ENCODE measurements at places on chromosomes 6 and 20.

- no peak for DNase-seq
Observed at GRCh38 chr20:4866429-4866828, 134.9 kb downstream of the SLC23A2 start.

GRCh38 chr20:8602389-8603116 is 466.3 kb upstream of the PLCB4 start:
- no peak for DNase-seq

DNA sequence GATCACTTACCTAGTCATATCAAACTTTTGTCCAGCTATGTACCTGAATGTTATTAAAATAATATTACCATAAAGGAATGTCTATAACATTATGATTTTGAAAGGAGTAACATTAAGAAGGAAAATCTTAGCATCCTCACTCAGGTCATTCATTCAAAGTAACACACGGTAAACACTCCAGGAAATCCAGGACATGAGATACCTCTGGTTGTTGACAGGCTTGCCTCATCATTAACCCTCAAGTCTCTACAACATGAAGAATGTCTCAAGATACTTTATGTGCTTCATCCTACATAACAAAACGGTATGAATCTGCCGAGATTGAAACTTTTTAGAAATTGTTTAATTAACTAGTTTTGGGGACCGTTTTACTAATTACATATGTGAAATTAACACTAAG is 690 bp upstream of the FILIP1 start:
- no peak for DNase-seq

DNA sequence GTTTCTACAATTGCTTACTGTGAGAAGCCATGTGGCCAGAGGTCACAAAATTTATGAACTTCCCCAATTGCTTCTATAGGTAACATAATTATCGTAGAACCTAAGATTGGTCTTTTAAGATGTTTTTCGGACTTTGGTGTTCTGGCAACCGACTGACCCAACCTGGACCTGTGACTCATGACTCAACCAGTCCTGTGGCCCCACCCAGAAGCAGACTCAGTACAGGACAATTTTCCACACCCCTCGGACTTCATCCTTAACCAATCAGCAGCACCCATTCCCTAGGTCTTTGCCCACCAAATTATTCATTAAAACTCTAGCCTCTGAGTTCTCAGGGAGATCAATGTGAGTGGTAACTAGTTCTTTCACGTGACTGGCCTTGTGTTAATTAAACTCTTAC is 26.4 kb upstream of the AKAP12 start:
- DNase-seq, result no peak

- no peak for DNase-seq
Observed at GRCh38 chr20:17562804-17563305, 7.0 kb upstream of the DSTN start.

DNA sequence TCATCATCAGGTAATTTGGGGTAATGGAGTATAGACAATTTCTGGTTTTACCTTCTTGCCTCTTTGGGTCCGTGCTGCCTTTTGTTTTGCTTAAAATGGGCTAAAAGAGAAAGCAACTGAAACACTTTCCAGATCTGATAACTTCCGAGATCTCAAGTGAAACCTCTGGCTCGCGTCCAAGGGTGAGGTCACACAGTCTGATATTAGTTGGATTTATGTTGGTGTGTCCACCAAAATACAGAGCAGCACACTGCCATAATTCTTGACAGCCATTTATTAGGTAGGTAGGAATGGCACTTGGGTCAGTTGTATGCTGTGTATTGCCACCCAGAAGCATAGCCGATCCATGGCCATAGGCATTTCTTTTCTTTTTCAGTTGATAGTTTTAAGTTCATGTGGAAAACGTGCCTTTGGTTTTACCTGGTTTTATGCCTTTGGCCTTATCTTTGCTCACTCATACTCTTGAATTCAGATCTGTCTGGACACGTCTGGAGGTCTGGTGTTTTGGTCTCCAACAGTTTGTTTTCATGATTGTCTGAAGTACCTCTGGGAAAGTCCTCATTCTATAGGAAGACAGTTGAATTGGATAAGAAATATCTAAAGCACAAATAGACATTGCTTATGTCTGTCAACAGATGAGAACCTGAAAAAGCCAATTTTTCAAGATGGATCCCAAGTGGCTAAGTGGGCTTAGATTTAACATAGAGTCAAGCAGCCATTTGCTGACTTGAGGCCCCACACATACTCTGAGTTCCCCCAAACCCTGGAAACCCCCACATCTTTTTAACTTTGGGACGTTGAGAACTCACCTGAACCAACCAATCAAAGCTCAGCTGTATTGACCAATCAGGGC is 320.8 kb downstream of the SOX4 start:
- DNase-seq, result peak; percentile 8

- DNase-seq, result no peak
Observed at GRCh38 chr6:18536591-18537055, 149.5 kb downstream of the RNF144B start.

GRCh38 chr6:137571854-137572253 is 77.7 kb upstream of the OLIG3 start:
- peak; percentile 22 for DNase-seq

- DNase-seq, result no peak
Observed at GRCh38 chr6:93040375-93040774, 379.0 kb downstream of the EPHA7 start.

DNA sequence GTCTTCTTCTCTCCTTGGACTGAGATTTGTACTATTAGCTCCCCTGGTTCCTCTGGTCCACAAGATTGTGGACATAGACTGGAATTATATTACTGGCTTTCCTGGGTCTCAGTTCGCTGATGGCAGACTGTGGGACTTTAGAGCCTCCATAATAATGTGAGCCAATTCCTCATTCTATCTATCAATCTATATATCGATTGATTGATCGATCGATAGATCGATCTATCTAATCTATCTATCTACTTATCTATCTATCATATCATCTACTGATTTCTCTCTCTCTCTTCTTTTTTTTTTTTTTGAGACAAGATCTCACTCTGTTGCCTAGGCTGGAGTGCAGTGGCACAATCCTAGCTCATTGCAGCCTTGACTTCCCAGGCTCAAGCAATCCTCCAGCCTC is 51.5 kb upstream of the DDR1 start:
- no peak for DNase-seq

DNA sequence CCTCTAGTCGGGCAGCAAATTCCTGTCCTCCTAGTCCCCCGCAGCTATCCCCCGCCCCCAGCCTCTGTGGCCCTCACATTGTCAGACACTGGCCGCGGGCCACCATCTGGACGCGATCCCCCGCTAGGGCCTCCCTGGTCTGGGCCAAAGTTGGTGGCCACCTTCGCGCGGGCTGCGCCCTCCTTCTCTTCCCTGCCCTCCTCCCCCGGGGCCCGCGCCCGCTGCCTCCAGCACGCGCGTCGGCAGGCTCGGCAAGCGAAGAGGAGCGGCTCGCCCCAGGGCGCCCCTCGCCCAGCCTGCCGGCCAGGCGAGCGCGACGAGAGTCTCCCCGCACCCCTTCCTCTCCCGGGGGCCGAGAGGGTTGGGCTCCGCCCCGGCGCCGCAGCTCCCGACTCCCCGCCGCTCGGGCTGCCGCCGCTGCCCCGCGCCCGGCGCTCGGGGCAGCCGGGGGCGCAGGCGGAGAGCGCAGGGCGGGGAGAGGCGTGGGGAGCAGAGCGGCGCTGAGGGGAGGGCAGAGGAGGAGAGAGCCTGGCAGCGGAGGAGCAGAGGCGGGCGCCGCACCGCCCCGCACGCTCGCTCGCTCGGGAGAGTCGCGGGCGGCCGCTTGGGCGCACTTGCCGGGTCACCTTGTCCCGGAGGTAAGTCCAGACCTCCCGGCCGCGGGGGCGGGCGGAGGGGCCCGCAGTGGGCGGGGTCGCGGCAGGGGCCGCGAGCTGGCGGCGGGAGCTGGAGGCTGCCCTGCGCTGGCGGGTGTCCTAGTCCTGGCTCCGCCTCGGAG is at the start of gene SYNDIG1:
Gene SYNDIG1, plus strand, starts transcription at position 514 of the 778 bp plus-strand sequence. CDS start 73,469 bp downstream, outside the sequence.
- DNase-seq, result no peak

- DNase-seq, result no peak
Observed at GRCh38 chr6:142384519-142385254, 82.9 kb downstream of the ADGRG6 start.

- no peak for DNase-seq
Observed at GRCh38 chr20:24950128-24950835, 1.2 kb downstream of the CST7 start.

GRCh38 chr6:150745896-150746295 is 119.6 kb upstream of the MTHFD1L start:
- no peak for DNase-seq

DNA sequence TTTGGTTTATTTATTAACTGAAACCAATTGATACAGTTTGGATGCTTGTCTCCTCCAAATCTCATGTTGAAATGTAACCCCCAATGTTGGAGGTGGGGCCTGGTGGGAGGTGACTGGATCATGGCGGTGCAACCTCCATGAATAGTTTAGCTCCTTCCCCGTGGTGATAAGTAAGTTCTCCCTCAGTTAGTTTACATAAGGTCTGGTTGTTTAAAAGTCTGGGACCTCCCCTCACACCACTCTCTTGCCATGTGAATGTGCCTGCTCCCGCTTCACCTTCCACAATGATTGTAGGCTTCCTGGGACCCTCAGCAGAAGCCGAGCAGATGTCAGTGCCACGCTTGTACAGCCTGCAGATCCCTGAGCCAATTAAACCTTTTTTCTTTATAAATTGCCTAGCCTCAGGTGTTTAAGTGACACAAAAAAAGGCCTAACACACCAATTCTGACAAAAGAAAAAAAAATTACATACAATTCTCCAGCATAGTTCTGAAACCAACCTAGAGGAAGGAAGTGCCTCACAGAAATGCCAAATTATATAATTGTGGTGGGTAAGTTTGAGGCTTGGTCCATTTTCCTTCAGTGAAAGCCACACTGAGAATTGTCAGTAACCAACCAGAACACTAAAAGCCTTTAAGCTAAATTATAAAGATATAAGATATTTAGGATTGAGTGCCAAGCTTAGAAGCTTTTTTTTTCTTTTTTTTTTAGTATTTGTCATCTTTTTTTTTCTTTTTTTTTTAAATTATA is 15.0 kb downstream of the MAP7 start:
- DNase-seq, result no peak

GRCh38 chr6:36360241-36361054 is 23.8 kb upstream of the BNIP5 start:
- peak; percentile 56 for DNase-seq

- DNase-seq, result no peak
Observed at GRCh38 chr6:166803471-166803870, 152.9 kb downstream of the RNASET2 start.

DNA sequence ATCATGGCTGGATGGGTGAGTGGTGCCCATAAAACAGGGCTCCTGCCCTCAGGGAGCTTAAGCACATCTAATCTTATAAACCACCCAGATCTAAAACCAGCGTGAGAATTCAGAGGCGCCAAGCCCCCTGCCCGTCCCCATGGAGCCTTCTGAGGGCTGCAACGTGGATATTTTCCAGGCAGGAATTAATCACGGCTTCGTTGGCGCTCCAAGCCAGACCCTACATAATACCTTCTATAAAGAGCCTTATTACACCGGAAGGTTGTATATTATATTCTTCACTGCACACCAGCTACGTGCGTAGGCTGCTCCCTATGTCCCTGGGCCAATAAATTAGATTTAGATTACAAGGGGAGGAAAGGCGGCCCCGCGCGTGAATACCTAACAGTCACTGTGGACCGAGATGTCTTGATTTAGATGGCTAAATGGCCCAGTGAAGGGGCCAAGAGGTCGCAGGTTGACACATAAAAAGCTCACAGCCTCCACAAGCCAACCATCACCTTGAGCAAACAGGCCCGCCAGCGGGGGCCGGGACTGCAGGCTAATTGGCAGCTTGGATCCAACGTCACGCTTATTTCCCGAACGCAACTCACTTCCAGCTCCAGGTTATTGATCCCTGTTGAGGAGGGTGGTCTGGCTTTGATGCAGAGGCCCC is 64.7 kb upstream of the APCDD1L start:
- DNase-seq, result no peak

- no peak for DNase-seq
Observed at GRCh38 chr20:63539092-63539430, 1.9 kb upstream of the PTK6 start.

DNA sequence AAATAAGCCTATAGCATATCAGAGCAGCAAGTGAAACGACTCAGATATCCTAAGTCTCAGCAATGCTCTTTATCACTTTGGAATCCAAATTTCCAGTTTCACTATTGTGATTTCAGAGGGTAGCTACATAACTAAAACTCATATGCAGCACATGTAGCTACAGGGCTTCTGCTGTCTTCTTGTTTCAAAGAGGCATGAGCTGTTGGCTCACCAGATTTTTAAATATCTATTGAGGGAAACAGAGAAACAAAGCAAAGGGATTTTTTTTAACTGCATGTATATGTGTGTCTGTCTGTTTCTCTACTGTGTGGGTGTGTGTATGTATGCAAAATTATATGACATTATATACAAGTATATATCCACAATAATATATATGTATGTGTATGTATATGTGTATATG is 258.4 kb downstream of the HDGFL1 start:
- DNase-seq, result no peak

- no peak for DNase-seq
Observed at GRCh38 chr6:107103082-107103481, 12.2 kb downstream of the BEND3 start.

DNA sequence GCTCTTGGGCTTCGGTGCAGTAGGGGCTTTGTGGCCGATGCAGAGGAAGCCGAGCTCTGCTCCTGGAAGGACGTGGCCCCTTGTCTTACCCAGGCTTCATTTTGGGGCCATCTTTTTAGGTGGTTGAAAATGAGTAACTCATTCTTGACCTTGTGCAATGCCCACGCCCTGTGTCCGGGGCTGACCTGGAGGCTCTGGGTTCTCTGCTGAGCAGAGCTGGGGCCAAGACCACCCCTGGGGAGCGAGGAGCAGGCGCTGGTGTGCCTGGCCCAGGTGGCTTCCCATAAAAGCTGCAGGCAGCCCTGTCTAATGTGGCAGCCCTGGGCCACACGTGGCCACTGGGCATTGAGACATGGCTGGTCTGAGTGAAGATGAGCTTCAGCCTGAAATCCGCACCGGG is 25.7 kb downstream of the NTSR1 start:
- no peak for DNase-seq

GRCh38 chr6:2403546-2403945 is 158.1 kb upstream of the GMDS start:
- no peak for DNase-seq

DNA sequence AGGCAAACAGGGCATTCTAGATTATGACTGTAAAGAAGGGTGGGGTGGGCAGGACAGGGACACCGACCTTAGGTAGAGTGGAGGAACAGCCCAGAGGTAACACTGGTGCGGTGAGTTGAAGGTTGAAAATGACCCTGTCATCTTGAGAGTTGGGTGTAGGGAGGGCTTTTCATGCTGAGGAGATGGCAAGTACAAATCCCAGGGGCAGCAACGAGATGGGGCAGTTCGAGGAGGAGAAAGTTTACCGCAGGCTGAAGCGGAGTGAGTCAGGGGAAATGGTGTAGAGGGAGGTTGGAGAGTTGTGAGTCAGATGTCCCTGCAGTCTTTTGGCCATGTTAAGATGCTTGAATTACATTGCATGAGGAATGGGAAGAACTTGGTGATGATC is 101.1 kb downstream of the HIVEP1 start:
- DNase-seq, result no peak

Measured in activated T-helper 1 cell treated with anti-CD3 and anti-CD28 coated beads, Interleukin-12 subunit alpha, Interleukin-12 subunit beta, Interleukin-2, Interleukin-4 antibody, amounts not matched to agents 30 ng/mL and 10 ng/mL and 1 ng/mL, durations not matched to agents 14 hours and 24 hours and 36 hours (primary cell).